Omental fat pad (tissue), 4 donors: ENCODE measurements at places on chromosomes 16 and 17.

DNA sequence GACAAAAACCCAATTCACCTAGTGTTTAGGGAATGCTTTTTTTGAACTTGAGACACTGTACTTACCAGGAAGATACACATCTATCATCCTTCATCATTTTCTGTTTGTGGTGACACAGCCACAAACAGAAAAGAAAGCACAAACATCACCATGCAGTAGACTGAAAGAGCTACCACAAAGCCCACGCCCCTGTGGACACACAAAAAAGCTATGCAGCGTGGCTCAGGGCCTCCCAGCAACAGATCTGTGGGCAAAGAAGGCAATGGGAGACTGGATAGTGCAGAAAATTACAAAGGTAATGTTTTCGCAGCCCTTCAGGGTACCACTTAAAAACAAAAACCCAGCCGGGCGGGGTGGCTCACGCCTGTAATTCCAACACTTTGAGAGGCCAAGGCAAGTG, 9.6 kb downstream of the COTL1 start:
- no peak for DNase-seq

DNA sequence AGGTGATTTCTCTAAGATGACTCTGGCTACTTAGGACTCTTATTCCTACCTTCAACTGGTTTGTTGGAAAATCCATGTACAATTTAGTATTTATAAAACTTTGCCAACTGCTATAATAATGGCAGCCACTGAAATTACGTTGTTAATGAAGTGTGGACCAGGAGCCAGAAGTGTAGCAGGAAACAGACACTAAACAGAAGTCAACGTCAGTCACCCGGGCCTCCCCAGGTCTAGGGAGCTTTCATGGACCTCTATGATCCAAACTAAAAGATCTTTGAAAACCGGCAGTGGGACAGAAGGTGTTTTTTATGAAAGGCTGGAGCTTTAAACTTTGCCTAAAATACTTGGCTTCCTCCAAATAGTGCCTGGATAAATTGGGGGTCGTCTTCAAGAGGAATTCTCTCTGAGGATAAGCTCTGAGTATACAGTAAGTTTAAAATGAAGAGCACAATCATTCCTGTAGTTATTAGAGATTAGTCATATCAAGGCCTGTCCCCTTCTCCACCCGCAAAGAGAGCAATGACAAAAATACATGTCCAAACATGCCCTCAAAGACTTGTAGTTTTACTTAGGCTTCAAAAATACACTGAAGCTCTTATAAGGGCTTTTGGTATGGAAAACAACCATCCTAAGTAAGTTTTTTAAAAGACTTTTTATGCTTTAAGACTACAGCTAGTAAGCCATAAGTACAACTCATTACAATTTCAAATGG, 34.6 kb downstream of the DCUN1D3 start:
- DNase-seq, result no peak

DNA sequence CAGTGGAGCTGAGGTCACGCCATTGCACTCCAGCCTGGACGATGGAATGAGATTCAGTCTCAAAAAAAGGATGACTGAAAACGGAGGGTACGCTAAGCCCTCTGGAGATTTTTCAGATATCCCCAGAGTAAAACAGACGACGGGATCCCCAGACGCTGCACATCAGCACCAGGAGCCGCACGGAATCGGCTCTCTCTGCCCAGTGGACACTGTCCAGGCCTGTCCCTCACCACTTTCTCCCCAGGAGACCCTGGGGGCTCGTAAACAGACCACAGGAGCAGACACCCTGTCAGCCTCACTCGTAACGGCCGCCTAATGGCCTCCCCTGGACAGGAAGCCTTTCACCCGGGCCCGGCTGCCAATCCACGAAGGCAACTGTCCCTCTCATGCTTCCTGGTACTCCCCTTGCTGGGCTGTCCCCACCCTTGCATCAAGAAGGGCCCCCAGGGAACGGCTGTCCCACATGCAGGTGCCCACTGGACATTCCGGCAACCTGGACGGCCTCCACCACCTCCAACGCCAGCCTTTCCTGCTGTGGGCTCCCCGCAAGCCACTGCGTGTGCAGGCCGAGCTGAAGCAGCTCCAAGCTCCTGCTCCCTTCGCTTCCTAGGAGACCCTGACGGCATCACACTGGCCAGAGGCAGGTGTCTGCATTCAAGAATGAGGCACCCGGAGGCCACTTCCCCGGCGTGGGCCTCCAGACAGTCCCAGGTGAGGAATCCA, 74.3 kb downstream of the TIMM22 start:
- DNase-seq, result no peak

DNA sequence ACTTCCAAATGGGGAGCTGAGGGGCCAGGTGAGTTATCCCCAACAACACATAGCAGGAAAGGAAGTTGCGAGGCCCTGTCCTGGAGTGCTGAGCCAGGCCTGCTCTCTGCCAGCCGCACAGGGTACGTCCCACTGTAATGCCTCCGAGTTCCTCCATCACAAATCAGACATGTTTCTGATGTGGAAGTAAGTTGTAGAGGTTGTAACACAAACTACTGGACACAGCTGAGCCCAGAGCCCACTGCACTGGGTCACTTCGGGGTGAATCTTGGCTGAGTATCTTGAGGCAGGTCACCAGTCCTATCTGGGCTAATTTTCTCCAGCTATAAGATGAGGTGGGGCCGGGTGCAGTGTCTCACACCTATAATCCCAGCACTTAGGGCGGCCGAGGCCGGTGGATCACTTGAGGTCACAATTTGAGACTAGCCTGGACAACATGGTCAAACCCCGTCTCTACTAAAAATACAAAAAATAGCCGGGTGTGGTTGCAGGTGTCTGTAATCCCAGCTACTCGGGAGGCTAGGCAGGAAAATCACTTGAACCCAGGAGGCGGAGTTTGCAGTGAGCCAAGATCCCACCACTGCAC, 100.8 kb upstream of the CDH5 start:
- DNase-seq, result no peak

- no peak for DNase-seq
Measured at GRCh38 chr17:83037084-83037873, 42.1 kb upstream of the METRNL start.

DNA sequence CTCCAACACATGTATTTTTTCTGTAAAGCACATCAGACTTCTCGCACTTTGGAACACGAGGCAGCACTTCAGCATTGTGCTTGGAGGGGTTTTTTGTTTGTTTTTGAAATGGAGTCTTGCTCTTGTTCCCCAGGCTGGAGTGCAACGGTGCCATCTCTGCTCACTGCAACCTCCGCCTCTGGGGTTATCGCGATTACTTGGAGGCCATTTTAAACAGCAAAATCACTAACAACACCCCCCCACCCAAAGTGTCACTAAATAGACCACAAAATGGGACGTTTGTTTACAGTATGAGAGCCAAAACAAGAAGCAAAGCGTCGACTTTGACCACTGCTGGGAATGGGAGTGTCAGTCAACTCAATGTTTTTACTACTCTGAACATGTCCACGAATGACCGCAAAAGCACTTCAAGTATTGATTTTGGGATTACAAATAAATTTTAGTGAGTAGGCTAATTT, 9.0 kb upstream of the C16orf87 start:
- DNase-seq, result no peak

GRCh38 chr17:9315360-9315759, 260.3 kb downstream of the STX8 start:
- DNase-seq, result no peak

GRCh38 chr16:83453977-83454376, 353.8 kb upstream of the HSBP1 start:
- no peak for DNase-seq

GRCh38 chr17:36627101-36627500, 25.7 kb downstream of the MRM1 start:
- DNase-seq, result no peak

- no peak for DNase-seq
Measured at GRCh38 chr16:80527297-80527696, 13.5 kb upstream of the DYNLRB2 start.

- no peak for DNase-seq
Measured at GRCh38 chr16:74455619-74456289, 34.5 kb upstream of the CLEC18B start.

- DNase-seq, result no peak
Measured at GRCh38 chr16:27355610-27356009, 41.8 kb downstream of the IL4R start.

DNA sequence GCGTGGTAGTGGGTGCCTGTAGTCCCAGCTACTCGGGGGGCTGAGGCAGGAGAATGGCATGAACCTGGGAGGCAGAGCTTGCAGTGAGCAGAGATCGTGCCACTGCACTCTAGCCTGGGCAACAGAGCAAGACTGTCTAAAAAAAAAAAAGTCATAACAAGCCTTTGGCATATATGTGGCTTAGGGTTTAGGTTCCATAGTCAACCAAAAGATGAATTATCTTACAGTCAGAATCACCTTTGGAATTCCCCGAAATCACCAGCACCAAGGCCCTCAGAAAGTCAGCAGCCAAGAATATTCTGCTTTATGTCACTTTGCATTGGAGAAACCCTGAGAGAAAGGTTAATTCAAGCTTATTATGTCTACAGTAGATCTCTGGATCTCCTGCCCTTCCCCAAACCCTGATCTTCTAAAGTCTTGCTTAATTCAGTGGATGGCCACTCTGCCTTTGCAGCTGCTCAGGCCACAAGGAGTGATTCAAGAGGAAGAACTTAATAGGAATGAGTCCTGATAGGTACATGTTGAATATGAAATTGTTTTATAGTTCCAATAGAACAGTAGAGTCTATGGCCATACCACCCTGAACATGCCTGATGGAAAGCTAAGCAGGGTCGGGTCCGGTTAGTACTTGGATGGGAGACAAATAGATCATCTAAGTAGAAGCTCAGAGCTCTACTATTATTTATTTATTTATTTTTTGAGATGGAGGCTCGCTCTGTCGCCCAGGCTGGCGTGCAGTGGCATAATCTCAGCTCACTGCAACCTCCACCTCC, 196.0 kb upstream of the CACNG5 start:
- DNase-seq, result no peak

- no peak for DNase-seq
Measured at GRCh38 chr17:50575581-50576210, 15.2 kb downstream of the CACNA1G start.

DNA sequence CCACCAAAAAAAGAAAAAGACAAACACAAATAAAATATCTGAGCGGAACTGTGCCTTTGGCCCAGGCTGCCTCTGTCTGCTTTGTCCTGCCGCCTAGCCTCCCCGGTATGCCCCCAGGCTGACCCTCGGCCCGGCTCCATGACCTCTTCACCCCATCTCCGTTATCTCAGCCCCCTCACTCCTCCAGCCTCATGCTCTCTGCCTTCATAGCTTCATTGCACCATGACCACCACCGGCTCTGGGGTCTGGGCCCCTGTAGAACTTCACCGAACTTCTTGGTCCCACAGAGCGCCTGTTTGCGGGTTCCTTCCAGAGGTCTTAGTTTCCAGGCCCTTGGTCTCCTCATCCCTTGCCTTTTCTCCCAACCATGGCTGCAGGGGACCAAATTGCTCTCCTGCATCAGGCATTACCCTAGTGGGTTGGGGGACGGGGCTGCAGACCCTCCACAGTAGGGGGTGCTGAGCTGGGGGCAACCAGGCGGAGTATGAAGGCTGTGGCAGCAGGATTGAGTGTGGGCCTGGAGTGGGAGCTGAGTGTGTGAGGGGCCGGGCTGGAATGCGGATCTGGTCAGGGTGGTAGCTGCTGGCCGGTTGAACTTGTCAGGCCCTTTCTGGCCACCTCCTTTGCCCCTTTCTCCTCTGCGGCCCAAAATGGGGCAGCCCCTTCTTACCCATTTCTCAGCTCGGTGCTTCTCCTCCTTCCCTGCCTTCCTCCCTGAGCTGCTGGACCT, 6.9 kb downstream of the HIRIP3 start:
- DNase-seq, result no peak

DNA sequence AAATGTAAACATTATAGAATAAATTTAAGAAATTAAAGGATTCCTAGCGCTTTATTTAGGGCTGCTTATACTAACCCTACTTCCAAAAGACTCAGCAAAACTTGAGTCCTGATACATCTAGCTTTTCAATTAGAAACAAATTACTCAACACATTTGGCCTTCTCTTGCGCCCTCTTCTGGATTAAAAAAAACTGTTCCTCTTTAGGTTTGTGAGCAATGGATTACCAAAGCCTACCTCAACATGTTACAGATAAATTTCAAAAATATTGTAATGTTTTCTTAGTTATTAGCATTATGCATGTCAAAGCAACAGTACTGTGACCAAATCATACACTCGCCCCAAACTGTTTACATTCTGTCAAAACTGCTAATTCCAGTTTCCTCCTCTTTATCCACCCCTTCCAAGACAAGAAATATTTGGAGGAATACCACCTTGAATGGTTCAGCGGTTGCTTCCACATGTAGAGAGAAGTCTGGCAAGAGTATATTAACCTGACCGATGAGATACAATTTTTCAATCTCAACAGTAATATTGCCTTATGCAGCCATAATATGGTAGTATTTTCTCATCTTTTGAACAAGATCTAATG, 2.7 kb downstream of the NUFIP2 start:
- DNase-seq, result no peak

DNA sequence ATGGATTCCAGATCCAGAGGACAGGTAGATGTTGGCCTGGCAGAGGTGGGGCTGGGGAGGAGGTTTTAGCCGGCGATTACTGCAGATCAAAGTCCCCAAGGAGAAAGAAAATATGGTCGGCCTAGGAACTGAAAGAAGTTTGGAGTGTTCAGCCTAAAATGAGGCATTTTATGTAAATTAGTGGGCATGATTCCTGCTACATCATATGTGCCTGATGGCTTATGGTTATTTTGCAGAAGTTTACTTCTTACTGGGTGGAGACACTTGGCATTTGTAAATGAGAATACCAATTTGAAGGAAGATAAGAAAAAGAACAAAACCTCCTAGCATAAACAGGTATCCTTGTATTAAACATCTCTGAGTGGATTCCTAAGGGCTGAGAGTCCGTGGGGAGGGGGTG, 149.3 kb downstream of the FOXL1 start:
- no peak for DNase-seq

GRCh38 chr16:57270221-57271062, 14.0 kb downstream of the PLLP start:
- no peak for DNase-seq

DNA sequence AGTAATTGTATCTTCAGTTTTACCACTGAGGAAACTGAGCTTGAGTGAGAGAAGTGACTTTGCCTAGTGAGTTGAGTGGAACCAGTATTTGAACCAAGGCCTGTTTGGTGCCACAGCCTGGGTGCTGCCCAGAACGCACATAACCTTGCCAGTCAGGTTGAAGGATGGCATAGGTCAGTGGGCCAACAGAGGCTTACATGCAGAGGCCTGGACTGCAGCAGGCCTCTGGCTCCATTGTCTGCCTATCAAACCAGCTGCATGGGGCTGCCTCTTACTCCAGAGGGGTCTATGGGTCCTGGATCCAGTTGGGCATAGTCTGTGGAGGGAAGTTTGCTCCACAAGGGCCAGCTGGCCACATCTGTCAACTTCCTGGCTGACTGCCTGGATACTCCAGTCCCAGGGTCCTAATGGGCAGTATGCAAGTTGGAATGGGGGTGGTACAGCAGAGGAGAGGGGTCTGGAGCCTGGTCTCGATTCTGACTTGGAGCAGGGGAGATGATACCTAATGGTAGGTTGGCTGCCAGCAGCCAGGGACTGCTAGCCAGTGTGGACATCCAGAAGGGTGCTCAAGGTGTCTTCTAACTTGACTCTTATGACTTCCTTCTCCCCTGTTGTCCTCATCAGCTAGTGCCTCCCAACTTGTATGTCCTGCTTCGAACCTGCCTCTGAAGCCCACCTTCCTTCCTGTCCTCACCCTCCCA, 11.1 kb upstream of the RNF112 start:
- DNase-seq, result no peak
